Femur (tissue), 1 donor: ENCODE measurements at places on chromosomes 4 and X.
A peak's percentile ranks its signal among the peaks of the same experiment; 100 is the strongest.

GRCh38 chr4:79607979-79608378, 200.0 kb upstream of the GK2 start:
- DNase-seq = no peak

DNA sequence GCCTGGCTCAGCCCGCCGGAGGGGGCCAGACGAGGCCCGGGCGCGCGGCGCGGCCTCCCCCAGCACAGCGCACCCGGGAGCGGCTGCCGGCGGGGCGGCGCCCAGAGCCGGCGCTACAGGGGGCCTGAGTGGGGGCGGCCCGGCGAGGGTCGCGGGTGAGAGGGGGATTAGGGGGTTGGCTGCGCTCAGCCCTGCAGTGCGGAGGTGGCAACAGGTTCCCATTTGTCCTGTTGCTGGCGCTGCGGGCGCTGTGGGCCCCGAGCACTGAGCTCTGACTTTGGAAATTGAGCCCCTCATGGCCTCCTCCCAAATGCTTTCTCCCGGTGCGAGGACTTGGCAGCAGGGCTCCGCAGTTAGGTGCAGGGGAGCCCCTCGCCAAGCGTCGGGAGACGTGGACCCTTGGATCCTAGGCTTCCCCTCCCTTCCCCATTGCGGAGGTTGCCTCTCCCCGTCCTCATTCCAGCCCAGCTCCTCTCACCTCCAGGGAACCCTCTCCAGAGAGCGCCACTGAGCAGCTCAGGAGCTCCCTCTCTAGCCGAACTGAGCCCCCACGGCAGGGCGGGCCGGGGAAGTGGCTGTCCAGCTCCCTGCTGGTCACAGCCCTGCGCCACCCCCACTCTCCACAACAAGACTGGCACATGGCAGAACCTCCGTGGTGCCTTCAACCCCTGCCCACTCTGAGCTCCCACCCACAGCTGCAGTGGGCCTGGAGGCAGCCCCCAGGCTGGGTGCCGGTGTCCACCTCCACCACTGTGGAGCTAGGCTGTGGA, 2.5 kb upstream of the DUSP9 start:
- peak; percentile 16 for DNase-seq

- DNase-seq = peak; percentile 41
Measured at GRCh38 chr4:38154252-38154651, 194.1 kb downstream of the PTTG2 start.

GRCh38 chrX:50049228-50049627, 126.8 kb downstream of the CLCN5 start:
- DNase-seq = no peak

DNA sequence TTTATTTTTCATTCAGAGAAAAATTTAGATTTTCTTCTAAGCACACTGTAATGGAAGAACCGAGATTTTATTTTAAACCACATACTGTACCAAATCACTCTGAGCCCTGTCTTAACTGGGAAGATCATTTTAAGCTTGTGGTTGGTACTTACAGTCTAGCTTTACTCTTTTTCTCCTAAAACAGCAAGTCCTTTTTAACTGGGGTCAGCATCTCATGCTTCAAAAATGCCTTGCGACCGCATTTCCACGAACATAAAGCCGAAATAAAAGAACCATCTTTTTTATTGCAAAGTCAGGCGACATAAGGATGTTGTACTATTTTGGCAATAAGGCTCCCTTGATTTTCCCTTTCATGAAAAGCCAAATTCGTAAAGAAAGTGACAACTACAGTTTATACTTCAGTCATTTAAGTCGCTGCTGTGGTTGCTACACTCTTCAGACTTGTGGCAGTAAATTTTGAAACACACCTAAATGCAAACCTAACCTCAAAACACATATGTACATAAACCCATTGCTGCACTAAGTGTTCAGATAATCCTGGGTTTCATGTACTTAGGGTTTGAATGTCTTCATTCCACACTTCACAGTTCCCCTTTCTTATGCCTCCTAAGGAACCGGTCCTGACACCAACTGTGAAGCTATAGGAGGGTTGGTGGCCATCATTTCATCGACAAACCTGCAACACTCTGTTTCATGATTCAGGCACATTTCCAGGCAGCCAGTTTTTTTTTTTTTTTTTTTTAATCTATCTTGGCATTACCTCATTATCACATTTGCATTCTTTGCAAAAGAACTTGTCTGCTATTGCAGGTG, 3.0 kb downstream of the STOX2 start:
- DNase-seq = no peak

- DNase-seq = no peak
Measured at GRCh38 chrX:46330513-46330912, 214.7 kb downstream of the ZNF674 start.

DNA sequence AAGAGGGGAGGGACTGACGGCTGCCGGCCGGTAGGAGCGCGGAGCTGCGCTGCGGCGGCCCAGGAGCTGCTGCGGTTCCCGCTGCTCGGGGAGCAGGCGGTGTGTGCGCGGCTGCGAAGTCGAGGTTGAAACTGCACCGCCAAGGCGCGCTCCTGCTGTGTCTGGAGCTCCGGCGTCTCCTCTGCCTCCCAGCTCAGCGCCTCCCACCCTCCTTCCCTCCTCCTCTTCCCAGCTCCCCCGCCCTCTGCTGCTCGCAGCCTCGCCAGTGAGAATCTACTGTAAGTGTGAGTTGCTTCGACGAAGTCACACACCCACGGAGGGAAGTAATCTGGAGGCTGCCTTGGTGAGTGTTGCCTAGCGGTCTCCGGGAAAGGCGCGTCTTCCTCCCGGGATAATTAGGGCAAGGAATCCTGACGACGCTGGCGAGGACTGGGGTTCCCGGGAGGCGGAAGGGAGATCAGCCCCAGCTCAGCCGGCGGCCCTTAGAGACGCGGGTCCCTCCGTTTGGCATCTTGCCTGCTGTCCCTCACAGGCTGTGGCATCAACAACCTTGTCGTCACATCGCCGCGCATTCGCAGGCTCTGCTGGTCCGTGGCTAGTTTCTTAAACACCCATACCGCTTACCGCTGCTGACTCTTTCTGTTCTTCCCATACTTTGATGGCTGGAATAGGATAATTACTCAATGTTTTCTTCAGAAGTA, at the start of gene EPHA5:
EPHA5 (minus strand) TSS at position 159 of the 701 bp plus-strand sequence. CDS start 747 bp downstream, outside the sequence.
- DNase-seq = peak; percentile 88

- peak; percentile 21 for DNase-seq
Measured at GRCh38 chrX:148567229-148567628, 66.8 kb downstream of the AFF2 start.

- DNase-seq = peak; percentile 57
Measured at GRCh38 chr4:121822796-121823504, 733 bp downstream of the CCNA2 start.

- DNase-seq = peak; percentile 80
Measured at GRCh38 chrX:136065044-136065671, 79.9 kb downstream of the SLC9A6 start.

GRCh38 chrX:77820091-77820727, 34.2 kb upstream of the ATRX start:
- peak; percentile 19 for DNase-seq

- DNase-seq = peak; percentile 65
Measured at GRCh38 chrX:15564981-15565579, 35.7 kb downstream of the ACE2 start.

GRCh38 chr4:180394312-180394711, 1848.9 kb upstream of the TENM3 start:
- no peak for DNase-seq

GRCh38 chr4:7015383-7016035, 27.7 kb upstream of the TADA2B start:
- DNase-seq = no peak

DNA sequence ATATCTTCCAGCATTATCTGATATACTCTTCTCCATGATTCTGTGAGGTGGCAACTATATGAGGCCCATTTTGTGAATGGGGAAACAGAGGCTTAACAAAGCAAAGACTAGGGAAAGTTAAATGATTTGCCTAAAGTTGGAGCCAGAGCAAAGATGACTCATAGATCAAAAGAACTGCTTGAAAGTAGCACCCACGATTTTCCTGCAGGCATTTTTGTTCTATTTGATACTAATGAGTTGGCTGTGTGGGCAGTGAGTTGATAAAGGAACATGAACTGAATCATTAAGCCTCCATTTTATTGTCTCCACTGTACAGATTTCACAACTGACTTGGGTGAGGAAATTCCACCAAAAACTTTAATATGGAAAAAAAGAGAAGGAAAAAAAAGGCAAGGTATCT, 138.9 kb upstream of the IGFBP7 start:
- DNase-seq = no peak

- DNase-seq = peak; percentile 64
Measured at GRCh38 chr4:105147553-105148161, 981 bp downstream of the TET2 start.

DNA sequence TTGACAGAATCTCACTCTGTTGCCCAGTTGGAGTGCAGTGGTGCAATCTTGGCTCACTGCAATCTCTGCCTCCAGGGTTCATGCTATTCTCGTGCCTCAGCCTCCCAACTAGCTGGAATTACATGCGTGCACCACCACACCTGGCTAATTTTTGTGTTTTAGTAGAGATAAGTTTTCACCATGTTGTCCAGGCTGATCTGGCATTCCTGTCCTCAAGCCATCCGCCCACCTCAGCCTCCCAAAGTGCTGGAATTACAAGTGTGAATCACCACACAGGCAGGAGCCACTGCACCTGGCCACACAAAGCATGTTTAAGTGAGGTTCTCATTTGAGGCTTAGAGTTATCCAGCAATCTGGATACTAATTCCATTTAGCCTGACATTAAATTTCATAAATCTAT, 180.9 kb upstream of the GRID2 start:
- no peak for DNase-seq

- no peak for DNase-seq
Measured at GRCh38 chr4:127120441-127121090, 512.2 kb upstream of the INTU start.

- DNase-seq = no peak
Measured at GRCh38 chr4:73539386-73539785, 57.8 kb downstream of the AFM start.

GRCh38 chr4:121861426-121861825, 8.8 kb downstream of the BBS7 start:
- no peak for DNase-seq

GRCh38 chr4:13656569-13657405, 29.3 kb upstream of the BOD1L1 start:
- peak; percentile 73 for DNase-seq

GRCh38 chr4:100823993-100824323, 306.1 kb upstream of the EMCN start:
- DNase-seq = no peak

GRCh38 chr4:52823702-52824092, 38.4 kb upstream of the RASL11B start:
- no peak for DNase-seq

DNA sequence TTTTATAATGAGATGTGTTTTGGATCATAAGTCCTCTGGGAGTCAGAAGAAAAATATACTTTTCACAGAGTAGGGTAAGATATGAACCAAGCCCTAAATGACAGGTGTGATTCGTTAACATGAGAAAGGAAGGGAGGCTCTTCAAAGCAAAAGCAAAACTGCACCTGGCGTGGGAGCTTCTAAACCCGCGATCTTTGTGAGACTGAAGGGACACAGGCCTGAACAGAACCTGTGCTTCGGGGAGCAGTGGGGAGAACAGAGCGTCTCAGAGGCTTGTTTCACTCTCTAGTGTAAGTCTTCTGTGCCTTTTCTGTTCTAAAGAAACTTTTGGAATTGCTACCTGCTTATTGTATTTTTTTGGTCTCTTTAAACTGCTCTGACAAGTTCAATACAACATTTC, 30.2 kb upstream of the CYP4V2 start:
- DNase-seq = no peak

GRCh38 chr4:39754309-39754708, 56.4 kb downstream of the UBE2K start:
- no peak for DNase-seq

GRCh38 chr4:48350871-48351270, 9.5 kb downstream of the SLAIN2 start:
- no peak for DNase-seq

DNA sequence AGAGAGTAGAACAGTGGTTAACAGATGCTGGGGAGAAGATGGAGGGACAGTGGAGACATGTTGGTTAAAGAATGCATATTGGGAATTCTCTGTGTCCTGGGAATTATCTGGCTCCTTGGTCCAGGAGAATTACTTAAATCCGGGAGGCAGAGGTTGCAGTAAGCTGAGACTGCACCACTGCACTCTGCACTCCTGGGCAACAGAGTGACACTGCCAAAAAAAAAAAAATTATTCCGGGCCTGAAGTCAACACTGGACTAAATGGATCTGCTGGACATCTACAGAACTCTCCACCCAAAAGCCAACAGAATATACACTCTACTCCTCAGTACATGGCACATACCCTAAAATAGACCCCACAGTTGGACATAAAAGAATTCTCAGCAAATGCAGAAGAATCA, 400.0 kb upstream of the CXorf51B start:
- no peak for DNase-seq

DNA sequence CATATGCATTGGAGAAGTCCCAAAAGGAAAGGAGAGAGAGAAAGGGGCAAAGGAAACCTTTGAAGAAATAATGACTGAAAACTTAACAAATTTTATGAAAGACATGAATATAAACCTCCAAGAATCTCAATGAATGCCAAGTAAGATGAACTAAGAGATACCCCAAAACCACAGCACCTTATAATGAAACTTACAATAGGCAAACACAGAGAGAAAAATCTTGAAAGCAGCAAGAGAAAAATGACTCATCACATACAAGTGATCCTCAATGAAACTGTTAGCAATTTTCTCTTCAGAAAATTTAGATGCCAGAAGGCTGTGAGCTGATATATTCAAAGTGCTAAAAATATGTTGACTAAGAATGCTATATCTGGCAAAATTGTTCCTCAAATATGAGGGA, 10.1 kb downstream of the SMIM10L2A start:
- no peak for DNase-seq

DNA sequence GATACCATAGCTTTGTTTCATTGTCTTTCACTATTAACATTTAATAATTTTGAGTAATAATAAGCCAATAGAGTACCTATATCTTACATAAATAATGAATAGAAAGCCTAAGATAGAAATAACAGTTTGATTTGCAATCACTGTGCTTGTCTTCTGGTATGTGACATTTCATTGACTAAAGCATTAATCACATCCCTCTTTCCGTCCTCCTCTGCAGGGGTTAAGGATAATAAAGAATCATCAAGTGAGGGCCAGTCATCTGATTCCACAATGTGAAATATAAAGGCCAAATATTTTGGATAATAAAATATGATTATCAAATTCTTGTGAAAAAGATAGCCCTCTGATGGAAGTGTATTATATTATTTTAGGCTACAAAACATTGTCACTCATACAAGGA, 2073.4 kb downstream of the ARAP2 start:
- no peak for DNase-seq

- no peak for DNase-seq
Measured at GRCh38 chr4:151091047-151091446, 8.4 kb upstream of the RPS3A start.

- no peak for DNase-seq
Measured at GRCh38 chr4:37481547-37482122, 204.5 kb downstream of the RELL1 start.

- no peak for DNase-seq
Measured at GRCh38 chrX:13090339-13091110, 46.1 kb upstream of the FAM9C start.

- DNase-seq = no peak
Measured at GRCh38 chrX:107603429-107604159, 24.7 kb upstream of the PRPS1 start.
